ENCODE measurements at places on chromosomes 2 and 18. TPM values are rescaled to one million over a fixed set of nuclear protein-coding genes. Genes with fewer than 3 reads are reported as not detected.

- DNase-seq = peak; percentile 50
These were observed 38.5 kb downstream of the PNO1 start for GRCh38 chr2:68196120-68196716.

Gene AMER3
- total RNA-seq = not detected

DNA sequence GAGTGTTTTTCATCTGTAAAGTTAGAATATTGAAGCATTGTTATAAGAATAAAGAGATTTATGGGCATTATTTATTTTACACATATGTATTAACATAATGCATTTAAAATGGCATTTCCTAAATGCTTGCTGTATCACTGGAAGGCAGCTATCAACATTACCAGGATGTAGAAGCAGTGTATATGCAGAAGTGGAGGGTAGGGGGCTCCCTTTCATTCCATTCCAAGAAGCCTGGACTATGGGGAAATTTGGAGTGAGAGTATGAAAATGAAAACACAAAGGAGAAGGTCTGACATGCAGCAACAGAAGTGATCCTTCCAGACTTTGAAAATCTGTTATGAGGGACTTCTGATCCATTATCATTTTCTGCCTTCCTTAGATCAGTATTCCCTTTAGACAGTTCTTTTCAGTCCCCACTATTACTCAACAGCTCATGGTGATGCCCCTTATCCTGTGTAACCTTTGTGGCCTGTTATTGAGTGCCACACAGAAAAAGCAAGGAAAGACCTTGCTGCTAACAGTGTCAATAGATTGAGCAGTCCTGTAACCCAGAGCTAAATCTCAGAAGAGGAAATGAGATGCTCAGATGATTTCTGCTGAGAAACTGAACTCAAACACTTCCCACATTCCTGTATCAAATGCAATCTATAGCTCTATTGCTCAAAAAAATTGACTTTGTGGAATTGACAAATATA is 216.6 kb downstream of the HNMT start:
- DNase-seq = peak; percentile 29

- DNase-seq = no peak
These were observed 1345.8 kb upstream of the LRRTM1 start for GRCh38 chr2:81650048-81650971.

DNA sequence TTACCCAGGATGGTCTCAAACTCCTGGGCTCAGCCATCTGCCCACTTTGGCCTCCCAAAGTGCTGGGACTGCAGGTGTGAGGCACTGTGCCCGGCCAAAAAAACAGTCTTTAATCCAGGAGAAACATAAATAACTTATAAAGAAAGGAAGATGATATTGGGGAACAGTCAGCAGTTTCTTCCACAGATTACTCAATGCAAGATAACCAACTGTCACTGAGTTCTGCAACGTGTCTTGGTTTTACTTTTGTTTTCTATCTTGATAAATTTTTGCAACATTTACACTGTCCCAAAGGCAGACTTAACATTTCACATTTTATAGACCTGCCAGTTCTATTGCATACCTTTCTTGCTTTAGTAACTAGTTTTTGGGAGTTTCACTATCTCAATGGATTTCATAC is 71.1 kb downstream of the ANKRD44 start:
- DNase-seq = no peak

Gene SERPINB3
- total RNA-seq = not detected

GRCh38 chr2:237217995-237218616 is 132.4 kb downstream of the COPS8 start:
- no peak for DNase-seq

Gene SLC5A7
- 0.04 TPM for total RNA-seq

- no peak for DNase-seq
These were observed 911.2 kb upstream of the PIK3C3 start for GRCh38 chr18:41043876-41044275.

Gene UGT1A7
- not detected for total RNA-seq

Gene POU3F3
- total RNA-seq = not detected

Gene PSMA8
- not detected for total RNA-seq

GRCh38 chr18:28045880-28046279 is 131.1 kb downstream of the CDH2 start:
- DNase-seq = no peak

DNA sequence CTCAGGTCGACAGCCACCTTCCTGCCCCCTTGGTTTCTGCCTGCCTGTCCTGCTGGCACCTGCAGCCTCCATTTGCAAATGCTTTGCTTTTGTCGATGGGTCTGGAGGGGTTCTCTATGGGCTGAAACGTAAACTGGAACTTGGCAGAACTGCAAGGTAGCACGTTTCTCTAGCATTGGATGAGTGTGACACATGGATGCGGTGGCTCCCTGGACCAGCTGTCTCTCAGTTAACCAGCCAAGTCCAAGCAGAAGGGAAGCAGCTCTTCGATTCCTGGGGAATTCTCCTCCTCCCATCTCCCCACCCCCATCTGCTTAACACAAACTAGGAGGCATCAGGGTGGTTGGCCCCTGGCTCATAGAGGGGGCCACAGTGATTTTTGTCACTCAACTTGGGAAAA is 57.3 kb downstream of the ITGB1BP1 start:
- no peak for DNase-seq

Gene B3GNT7
- 1.5 TPM for total RNA-seq

DNA sequence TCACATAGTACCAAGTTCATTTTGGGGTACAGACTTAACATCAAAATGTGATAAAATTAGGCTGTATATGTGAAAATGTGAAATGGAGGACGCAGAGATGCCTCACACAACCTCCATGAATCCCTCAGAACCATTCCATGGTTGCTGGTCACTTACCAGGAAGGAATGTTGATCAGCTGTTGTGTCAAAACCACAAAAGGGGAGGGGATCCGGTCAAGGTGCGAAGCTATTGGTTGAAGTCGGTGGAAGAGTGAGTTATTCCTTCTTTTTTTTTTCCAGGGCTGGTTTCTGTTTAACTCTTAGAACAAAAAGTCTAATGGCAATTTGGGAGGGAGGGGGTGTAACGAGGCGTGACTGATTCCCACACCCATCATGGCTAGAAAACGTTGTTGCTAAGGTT is 32.3 kb upstream of the REG3A start:
- DNase-seq = no peak

Gene MRPL33
- total RNA-seq = 78.9 TPM

- DNase-seq = no peak
These were observed 52.2 kb downstream of the NCOA1 start for GRCh38 chr2:24543252-24543651.

Gene IL1RL2
- total RNA-seq = not detected

DNA sequence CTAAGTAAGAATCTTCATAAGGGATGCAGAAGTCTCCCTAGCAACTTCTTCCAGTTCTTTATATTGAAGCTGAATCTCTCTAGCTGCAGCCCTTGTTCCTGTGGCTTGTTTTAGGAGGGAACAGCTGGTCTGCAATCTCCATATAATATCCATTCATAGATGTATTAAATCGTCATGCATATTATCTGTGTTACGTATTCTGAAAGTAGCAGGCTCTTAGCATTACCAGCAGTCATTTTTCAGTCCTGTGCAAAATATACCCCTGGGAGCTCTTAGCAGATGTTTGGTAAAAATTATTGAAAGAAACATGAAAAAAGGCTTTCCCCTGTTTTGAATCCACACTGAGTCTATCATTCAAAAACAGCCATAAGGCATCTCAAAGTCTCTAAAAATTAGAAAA is 385.3 kb downstream of the IRS1 start:
- no peak for DNase-seq

Gene PSTPIP2
- 4.3 TPM for total RNA-seq

DNA sequence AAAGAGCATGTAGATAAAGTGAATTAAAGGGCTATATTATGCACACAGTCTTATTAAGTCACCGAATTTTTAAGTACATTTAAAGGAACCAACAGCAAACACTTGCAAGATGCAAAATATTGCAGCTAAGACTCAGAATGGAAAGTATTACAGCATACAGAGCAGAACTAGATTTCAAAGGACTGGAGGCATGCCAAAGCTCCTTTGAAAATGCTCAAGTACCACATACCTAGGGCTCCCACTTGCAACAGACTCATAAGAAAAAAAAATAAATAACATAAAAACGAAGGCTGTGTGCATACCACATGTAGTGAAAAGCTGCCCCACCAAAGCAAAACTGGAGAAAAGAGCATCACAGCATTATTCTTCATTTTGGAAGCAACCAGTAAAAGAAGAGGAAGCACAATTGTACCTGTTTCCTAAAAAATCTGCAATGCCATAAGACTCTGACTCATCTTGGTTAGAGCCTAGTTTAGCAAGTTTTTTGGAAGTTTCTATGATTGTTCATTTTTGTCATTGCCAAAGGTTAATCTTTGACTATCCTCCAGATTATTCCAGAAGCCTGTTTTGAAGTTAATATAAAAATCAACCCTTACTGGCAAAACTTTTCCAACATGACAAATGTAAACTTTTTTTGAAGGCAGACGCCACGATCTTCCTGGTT is 306.0 kb upstream of the COL3A1 start:
- DNase-seq = no peak

Gene SNED1
- 0.11 TPM for total RNA-seq

Data from neural progenitor cell (in vitro differentiated cells).